ENCODE measurements at places on chromosomes 5 and 9.
A peak's percentile ranks its signal among the peaks of the same experiment; 100 is the strongest.

DNA sequence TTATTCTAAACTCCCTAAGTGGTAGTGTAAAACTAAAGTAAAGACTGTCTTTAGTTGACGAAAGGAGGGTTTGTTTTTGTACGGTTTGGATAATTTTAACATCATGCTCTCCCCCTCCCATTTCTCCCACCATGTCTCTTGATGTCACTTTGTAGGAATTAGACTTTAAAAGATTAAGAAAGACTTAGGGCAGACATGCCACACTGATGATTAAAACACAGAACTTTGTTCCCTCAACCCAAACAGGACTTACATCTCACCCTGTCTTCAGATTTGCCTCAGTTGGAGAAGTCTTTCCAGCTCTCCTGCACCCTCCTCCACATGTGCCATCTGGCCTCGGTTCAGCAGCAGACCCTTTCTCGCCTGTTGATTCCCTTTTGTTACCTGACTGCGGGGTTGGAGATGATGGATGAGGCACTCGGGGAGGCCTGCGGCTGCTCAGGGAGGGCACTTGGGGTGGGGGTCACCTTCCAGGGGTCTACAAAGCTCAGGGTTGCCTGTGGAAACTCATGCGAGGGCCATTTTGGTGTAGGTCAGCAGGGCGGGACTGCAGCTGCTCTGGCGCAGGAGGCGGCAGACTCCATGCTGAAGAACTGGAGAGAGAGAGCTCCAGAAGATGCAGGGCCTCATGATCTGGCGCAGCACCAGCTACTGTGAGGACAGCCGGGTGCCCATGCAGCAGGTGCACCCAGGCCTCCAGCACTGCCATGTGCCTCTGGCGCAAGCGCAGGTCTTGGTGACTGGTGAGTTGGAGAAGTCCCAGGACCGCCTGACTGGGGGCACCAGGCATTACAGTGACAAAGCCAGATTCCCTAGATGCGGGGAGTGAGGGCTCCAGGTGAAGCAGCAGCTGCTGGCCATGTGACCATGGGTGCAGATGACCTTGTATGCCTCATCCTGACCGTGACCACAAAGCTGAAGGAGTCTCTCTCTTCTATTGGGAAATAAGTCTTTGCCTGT, 24.5 kb upstream of the EXOC3 start:
- no peak for DNase-seq

- DNase-seq, result no peak
These were observed 177.9 kb downstream of the C9orf50 start for GRCh38 chr9:129442803-129443511.

GRCh38 chr9:116193636-116194035, 40.0 kb downstream of the PAPPA start:
- DNase-seq, result no peak

DNA sequence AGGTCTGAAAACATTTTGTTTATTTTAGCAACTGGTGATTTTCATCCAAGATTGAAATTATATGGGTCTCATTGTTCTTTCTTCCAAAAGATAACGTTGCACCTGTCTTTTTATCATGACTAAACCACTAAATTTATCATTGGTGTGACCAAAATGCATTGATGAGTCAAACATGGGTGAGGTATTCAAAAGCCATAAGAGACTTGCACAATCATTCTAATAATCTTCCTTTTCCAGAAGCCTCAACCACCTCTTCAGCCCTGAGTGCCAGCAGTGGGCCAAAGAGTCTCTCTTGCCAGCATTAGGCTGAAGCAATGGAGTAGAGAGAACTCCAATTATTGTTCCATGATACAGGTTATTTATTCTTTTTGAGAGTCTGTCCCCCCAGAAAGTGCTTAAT, 198.9 kb downstream of the LURAP1L start:
- no peak for DNase-seq

GRCh38 chr5:72785801-72786200, 30.7 kb upstream of the TNPO1 start:
- DNase-seq, result no peak

GRCh38 chr9:13665418-13666066, 386.1 kb upstream of the MPDZ start:
- no peak for DNase-seq

DNA sequence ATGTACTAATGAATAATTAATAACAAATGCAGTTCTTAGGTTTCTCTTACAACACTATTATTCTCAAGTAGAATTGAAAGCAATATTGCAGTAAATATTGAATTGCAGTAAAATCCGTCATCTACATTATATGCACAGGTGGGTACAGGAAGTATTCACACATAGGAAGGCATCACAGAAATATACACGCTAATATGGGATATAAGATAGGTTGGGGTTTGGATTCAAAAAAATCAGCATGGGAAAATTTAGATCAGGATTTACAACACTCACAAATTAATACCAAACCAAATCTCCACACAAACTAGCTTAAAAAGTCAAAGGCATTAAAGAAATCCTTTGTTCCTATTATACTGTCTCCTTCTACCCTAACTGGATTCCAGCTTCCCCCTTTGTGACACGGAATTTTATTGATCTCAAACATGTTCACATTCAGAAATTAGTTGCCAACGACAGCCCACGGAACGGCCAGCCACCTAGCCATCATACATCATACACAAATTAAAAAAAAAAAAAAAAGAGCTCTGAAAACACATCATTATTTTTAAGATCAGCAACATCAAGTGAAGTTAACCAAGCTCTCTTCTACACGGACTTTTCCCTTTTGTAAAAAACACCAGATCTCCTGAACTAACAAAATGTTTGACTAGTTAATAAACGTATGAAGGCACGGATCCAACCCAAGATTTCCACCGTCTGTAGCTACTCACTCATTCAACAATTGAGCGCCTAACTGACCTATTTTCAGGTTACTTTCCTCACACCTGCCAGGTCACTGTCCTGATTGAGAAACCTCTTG, 2.2 kb downstream of the NR6A1 start:
- no peak for DNase-seq

- no peak for DNase-seq
These were observed 213.5 kb downstream of the FANCC start for GRCh38 chr9:95103871-95104580.

- DNase-seq, result no peak
These were observed 63.6 kb downstream of the PALM2AKAP2 start for GRCh38 chr9:109843641-109844040.

DNA sequence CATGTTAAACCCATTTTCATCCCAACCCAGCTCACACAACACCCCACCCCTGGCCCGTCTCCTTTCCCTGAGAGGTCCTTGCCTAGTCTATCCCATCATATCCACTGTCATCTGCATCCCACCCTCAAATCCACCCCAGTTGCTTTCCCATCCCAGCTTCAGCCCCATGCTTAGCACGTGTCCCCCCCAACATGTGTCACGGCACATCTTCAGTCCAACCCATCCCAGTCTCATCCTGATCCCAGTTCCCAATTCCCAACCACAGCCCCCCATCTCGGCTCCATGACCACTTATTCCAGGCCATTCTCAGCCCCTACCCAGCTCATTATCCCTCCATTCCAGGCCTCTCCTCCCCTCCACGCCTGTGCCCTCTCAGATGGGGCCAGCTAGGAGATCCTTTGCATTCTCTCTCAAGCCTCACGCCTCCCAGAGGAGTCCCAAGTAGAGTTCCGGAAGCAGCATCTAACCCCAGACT, 605 bp upstream of the DBN1 start:
- no peak for DNase-seq

DNA sequence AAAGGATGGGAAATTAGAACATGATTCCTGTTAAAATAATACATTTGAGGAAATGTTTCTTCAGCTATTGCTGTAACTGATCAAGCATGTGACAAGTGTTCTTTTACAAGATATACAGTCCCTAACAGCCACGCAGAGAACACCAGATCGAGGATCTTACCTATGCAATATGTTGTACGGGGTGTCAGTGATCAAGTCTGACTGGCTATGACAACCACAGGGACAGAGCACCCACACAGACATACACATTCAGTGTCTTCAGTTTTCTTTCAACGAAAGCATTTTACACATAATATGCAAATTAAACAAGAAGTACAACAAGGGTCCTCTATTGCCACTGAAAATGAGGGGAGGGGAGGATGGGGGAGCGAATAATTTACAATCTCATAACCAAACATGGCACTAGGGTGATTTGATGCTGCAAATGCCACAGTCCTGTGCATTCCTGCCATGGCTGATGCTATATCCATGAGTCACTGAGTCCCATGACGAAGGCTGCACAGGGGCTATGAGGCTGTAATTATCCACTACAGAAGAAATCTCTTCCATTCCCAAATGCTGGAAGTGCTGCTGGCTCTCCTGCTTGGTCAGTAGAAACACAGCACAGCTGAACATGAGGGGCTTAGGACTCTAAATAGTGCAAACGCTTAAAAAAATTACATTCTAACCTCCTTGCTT, 118.2 kb downstream of the KLHL3 start:
- DNase-seq, result no peak

GRCh38 chr5:110940136-110940535, 131.4 kb upstream of the TSLP start:
- no peak for DNase-seq

GRCh38 chr5:157113002-157113401, 4.2 kb upstream of the HAVCR2 start:
- DNase-seq, result no peak

- DNase-seq, result no peak
These were observed 20.3 kb upstream of the TAF11L2 start for GRCh38 chr5:17477573-17478265.

DNA sequence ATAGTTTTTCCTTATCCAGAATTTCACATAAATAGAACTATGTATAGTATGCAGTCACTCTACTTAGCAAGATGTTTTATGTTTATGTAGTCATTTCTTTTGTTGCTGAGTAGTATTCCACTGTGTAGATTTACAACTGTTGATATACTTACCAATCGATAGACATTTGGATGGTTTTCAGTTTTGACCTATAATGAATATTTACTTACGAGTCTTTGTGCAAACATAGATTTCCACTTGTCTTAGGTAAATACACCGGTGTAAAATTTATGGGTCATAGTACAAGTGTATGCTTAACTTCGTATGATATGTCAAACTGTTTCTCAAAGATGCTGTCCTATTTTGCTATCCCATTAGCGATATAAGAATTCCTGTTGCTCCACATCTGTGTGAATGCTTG, 19.7 kb upstream of the OR2K2 start:
- DNase-seq, result no peak

GRCh38 chr9:18745710-18746109, 271.8 kb downstream of the ADAMTSL1 start:
- DNase-seq, result no peak

GRCh38 chr9:71515626-71516025, 252.7 kb downstream of the CEMIP2 start:
- DNase-seq, result peak; percentile 10

DNA sequence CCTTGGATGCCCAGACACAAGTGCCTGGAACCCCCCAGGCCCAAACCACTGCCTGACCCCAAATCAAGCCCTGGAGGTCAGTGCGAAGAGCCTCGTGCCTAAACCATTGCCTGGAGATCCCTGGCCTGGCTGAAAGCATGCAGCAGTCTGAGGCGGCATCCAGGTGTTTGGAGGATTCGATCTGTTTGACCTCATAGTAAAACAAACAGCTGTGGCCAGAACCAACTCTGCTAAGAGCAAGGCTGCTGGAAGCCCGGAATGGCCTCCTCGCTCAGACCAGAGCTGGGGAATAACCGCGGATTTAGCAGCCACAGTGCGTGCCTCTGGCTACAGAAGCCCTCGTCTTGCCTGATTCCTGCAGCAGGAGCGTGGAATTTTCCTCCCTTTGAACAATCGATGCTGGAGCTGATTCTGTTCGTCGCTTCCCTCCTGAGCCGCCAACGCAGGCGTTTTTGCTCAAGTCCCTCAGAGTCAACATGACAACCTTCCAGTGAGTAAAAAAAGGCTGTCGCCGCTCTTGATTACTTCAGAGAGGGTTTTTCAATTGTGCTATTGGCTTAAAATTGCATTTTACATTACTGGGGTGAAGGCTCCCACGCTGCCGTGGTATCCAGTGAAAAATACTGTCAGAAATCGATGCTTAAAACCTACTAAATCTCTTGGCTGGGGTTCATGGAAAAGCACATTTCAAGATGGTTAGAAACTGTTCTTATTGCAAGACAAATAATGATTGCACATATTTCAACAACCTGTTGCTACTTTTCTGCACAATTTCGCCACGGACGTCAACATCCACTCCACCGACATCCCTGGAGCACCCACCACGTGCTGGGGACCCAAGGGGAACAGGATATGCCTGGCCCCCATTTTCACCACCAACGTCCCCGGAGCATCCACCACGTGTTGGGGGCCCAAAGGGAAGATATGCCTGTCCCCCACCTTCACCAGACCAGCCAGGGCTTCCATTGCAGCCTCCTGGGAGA, 190.0 kb downstream of the OLFM1 start:
- no peak for DNase-seq

GRCh38 chr5:34996261-34996660, 51.5 kb downstream of the AGXT2 start:
- no peak for DNase-seq

DNA sequence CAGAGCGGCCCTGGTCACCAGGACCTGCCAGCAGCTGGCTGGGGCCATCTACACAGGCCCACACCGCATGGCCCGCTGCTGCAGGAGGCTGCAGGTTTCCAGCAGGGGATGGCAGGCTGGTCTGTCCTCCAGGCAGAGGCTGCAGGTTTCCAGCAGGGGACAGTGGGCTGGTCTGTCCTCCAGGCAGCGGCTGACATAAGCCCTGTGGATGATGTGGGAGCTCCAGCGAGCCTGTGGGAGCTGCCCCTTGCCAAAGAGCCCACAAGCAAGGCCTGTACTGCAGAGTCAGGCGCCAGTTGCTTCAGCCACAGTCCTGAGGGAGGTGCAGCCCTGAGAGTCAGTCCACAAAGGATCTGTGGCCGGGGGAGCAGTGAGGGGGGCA, 18.5 kb downstream of the TPPP start:
- DNase-seq, result peak; percentile 31

- DNase-seq, result no peak
These were observed 467.3 kb upstream of the PIK3R1 start for GRCh38 chr5:67748165-67748690.

DNA sequence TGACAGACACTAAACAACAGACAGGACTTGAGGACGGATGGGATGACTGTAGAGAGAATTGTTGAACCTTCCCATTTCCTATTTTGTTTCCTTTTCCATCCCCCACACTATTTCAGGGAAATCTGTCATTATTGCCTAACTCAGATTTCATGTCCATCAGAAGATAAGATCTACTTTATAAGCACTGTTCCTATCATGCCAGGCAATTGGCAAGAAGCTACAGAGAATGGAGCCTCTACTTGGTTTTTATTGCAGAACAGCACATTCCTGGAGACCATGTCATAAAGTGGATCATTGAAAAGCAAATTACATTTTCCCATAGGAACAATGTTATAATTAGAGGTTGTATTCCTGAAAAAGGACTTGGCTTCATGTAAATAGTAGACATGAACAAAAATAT, 173.7 kb upstream of the KIF2A start:
- DNase-seq, result no peak

- no peak for DNase-seq
These were observed 135.7 kb upstream of the COX7C start for GRCh38 chr5:86482008-86482407.

DNA sequence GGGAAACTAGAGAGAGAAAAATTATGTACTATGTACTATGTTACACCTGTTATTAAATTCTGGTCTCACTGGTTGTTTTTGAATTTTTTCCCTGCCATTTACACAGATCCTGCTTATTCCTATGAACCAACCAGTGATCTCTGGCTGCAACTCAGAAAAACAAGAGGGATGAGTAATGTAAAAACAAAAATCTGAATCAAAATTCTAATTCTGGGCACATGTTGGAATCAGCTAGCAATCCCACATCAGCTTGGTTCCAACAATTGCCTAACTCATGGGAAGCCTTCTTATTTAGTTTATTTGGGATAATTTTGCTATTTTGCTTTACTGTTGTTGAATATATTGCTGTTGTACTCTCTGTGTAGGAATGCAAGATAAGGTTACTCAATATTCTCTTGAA, 78.3 kb downstream of the PLK2 start:
- no peak for DNase-seq

Measured in left lung (tissue), 14 donors.